Activated naive CD4-positive, alpha-beta T cell treated with anti-CD3 and anti-CD28 coated beads for 36 hours (primary cell): ENCODE measurements at places on chromosomes 5 and 9.

DNA sequence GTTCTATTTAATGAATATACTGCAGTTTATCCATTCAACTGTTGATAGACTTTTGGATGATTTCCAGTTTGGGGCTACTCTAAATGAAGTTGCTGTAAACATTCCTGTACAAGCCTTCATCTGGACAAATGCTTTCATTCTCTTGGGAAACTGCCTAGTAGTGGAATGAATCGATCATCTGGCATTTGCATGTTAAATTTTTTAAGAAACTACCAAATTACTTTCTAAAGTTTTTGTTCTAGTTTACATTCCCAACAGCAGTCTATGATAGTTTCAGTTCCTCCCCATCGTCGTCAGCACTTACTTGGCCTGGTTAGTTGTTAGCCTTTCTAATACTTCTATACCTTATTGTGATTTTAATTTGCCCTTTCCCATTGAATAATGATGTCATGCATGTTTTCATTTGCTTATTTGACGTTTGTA is 306.3 kb downstream of the FER start:
- DNase-seq, result no peak

DNA sequence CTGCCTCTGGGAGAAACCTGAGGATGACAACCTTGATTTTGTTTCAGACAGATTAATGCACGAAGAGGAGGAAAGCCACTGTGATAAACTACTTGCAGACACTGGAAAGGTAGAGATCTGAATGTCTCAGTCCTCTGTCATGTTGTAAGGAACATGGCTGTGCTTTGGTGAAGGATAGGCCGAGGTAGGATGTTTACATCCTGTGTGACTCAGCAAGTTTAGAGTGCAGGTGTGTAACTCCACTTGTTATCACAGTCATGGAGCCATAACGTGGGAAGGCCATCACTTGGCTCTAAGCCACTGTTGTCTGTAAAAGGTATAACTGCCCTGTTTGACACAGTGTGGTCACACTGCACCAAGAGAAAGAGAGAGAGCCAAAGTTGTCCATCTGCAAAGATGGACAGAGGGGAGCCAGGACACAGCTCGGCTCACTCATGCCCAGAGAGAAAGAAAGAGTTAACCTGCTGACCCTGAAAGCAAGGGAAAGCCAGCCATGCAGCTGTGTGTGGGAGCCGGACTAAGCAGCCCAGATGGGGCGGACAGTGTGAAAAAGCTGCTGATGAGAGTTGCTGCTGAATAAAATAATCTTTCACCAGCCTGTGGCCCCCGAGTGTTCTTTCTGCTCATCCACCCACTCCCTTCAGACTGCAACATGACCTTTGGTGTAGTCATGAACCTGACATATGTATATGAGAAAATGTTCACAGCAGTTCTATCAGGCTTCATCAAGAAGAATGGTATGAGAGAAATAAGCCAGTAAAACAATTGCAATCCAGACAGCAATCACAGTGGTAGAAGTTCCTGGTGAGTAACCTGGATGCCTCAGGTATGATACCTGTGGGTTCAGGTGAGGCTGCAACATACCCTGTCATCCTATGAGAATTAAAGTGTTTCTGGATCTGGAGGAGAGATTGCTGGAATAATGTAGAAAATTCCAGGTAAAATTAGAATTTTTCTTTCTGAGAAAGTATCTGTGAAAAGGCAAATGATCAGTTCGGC is 115.9 kb downstream of the TARS1 start:
- DNase-seq, result no peak

DNA sequence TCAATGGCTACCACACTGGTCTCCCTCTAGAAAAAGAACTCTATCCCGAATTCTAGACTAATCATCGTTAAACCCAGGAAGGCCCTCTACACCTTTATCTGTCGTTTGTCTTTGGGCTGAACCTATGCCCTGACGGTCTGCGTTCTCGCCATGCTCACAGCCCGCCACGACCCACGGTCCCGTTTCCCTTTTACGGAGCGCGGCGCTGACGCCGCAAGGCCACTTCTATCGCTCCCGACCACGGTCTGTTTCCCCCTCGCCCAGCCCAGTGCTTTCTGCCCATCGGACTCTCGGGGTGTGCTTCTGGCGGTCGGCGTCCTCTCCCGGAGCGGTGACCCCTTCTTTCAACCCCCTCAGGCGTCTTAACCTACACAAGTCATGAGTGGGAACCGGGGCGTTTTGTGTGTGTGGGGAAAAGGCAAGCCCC is 974 bp downstream of the C9orf40 start:
- DNase-seq, result peak; percentile 56

- no peak for DNase-seq
These were observed 380.6 kb downstream of the TLE4 start for GRCh38 chr9:79952401-79952800.

- DNase-seq, result no peak
These were observed 113.4 kb upstream of the ALDH1B1 start for GRCh38 chr9:38278931-38279679.

DNA sequence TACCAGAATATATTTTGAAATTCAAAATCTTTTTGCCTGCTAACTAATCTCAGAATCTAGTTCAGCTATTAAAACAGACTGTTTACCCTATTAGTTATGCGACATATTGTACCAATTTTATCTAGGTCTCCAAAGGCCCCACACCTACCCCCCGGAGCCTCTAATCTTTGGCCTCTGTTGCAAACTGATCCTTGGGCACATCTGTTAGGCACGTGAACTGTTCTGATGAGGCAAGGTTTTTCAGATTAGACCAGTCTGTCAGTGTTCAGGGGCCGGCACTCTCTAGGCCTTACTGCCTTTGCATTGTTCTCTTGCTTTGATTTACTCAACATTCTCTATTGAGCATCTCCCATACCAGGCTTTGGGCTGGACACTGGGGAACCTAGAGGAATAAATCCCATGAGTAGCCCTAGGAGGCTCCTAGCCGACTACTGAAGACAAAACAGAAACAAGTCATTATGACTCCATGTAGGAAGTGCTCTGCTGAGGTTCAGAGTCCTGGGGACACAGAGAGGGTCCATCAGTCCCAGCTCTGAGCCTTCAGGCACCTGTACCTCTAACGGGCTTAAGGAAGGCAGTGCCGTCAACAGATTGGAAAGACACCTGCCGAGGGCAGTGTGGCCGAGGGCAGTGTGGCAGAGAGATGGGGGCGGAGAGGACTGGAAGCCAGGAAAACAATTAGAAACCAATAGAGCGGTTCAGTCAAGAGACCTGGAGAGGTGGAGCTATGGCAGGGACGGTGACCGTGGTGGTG is 245.1 kb downstream of the AOPEP start:
- DNase-seq, result no peak

DNA sequence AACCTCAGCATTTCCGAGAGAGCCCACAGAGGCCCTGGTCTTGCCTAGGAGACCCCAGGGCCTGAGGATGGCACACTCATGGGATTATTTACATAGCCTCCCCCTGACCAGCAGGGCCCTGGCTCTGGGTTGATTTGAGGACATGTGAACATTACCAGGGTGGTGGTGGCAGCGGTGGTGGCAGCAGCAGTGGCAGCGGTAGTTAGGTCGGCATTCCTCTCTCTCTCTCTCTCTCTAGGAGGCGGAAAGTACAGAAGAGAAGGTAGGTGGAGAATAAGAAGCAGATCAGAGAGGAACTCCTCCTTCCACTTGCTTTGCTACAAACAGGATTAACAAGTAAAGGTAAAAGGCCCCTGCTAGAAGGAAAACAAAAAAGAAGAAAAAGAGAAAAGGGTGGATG is 39.3 kb downstream of the B4GALT1 start:
- DNase-seq, result no peak

- no peak for DNase-seq
These were observed 189.5 kb downstream of the SEMA5A start for GRCh38 chr5:9356351-9356825.

- no peak for DNase-seq
These were observed 31.1 kb downstream of the OR2K2 start for GRCh38 chr9:111298731-111299598.

- DNase-seq, result no peak
These were observed 270.6 kb downstream of the FAM170A start for GRCh38 chr5:119899981-119900380.

DNA sequence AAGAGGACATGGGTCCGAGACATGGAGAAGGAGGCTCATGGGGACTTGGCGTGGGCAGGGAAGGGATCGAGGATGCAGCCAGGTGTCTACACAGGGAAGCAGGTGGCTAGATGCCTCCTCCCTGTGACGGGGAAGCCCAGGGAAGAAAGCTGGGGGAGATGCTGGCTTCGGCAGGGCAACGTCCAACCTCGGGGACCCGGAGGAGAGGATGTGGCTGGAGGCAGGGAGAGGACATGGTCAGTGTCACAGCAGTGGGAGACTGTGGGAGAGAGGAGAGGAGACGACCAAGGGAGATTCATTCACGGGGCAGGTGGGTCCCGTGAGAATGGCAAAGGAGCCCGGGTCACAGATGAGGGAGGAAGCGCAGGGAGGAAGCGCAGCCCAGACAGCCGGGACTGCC is 73.2 kb upstream of the PHYKPL start:
- DNase-seq, result no peak

GRCh38 chr5:80184235-80185023 is 71.4 kb downstream of the SERINC5 start:
- no peak for DNase-seq

- DNase-seq, result no peak
These were observed 553.1 kb downstream of the LRRC70 start for GRCh38 chr5:63131626-63132285.

DNA sequence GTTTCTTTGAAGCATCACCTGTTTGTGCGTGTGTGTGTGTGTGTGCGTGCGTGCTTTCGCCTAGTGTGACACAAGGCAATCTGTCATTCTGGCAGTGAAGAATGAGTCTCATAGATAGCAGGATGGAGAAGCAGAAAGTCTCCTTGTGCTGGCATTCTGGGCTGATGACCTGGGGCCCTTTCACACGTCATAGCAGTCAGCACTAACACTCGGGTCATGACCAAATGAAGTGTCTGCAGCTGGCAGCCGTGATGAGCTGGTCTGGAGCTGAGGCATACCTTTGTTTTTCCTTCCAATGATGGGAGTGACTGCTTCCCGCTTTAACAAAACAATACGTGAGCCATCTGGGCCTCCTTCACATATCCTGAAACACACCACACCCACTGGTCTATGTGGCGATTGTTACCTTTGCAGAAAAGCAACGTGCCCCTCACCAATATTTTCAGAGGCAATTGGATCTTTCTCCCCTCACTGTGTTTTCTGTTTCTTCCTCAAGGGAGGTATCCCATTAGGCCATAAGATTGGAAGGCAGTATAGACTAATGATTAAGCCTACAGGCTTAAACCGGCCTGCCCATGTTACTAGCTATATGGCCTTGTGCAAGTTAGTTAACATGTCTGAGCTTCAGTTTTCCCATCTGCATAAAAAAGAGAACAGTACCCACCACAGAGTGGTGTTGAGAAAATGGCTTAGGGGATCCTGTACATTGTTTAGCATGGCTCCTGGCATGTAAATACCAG is 88.8 kb downstream of the SREK1 start:
- no peak for DNase-seq

- DNase-seq, result no peak
These were observed 314.2 kb downstream of the ARHGAP26 start for GRCh38 chr5:143084407-143084806.

- no peak for DNase-seq
These were observed 580.2 kb upstream of the FAM174A start for GRCh38 chr5:99955006-99955405.

DNA sequence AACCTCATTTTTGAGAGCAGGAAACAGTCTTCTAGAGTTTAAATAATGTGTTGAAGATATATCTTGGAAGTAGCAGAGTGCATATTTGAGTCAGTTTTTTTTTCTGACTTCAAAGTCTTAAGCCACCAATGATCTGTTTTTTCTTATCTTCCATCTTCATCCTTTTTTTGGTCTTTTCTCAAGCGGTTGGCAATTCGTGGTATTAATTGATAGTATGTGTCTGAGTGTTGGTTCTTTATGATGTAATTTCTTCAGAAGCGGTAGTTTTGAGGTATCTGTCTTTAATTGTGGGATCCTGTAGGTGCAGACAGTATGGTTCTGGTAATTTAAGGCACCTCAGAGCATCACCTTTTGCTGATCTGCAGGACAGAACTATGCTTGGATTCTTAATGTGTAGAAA is 3.9 kb downstream of the CSNK1G3 start:
- DNase-seq, result no peak

DNA sequence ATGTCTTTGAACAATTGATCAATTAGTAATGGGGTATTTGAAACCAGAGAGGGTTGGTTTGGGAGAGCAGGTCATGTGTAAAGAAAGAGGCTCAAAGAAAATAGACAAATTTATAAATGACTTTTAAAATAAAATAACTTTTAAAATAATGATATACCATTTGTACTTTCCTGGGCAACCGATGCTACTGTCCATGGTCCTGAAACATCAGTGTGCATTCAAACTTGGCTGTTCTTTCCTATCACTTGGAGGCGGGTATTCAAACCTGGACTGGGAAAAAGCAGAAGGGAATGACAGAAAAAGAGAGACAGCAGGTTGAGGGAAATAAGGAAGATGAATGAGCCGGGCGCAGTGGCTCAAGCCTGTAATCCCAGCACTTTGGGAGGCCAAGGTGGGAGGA is 1446.4 kb upstream of the WWC1 start:
- DNase-seq, result no peak

DNA sequence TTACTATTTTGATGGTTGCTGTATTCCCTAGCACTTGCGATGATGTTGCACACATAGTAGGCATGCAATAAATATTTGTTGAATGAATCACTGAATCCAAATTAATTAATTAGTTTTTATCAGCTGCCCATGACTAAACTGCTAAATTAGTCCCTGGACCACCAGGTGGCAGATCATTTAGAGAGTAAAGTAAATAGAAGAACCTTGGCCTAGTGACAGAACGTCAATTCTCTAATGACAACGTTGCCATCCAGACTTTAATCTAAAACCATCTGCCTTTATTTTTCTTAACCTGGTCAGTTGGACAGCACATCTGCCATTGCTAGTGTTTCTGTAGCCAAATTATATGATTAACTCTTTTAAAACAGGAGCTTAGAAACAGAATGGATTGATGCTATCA is 457.5 kb downstream of the KIF4B start:
- DNase-seq, result no peak

GRCh38 chr5:143678148-143678905 is 133.6 kb upstream of the HMHB1 start:
- DNase-seq, result no peak

GRCh38 chr9:36843964-36844363 is 190.1 kb downstream of the PAX5 start:
- DNase-seq, result no peak

DNA sequence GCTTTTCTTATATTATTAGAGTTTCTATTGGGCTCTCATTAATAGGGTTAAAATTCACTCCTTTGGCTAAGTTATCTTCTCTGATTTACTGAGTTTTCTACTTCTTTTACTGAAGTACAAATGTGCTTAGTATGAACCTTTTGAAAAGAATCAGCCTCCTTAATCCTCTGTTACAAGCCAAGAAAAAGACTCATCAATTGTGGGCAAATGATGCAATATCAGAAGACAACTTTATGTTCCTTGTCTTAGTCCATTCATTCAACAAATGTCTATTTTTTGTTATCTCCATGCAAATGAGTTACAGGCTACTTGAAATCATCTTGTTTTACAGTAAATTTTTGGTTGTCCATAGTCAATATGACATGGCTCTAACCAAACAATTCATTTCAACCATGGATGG is 40.3 kb downstream of the SNCAIP start:
- DNase-seq, result no peak

- DNase-seq, result no peak
These were observed 15.1 kb downstream of the BBLN start for GRCh38 chr9:128175102-128175563.
